COR-L47 (cell line): ENCODE measurements at places on chromosomes 7 and 10.

DNA sequence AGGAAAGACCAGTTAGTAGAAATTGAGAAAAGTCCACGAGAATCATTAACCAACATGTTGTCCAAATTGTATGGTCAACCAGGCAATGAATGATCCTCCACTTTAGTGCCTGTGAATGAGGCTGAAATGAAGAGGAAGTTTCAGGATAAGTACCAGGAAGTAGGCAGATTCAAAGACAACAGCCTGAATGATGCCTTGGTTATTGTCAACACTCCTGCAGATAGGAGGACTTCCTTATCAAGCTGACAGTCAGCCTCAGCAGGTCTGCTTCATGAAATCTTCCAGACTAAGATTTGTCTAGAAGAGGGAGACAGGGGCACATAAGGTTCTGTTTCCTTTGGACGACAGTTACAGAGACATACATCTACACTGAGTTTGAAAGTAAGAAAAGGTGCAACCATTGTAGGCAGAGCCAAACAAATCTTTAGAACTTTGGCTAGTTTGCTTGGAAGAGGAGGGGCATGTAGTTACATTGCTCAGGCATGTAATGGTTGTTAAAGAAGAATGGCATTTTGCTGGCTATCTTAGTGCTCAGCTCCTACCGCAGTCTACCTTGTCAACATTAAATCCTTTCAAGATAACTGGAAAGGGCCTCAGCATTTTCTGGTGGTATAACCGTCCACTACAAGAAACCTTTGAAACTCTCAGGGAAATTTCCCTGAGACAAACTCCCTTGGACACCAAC is 81.4 kb downstream of the ABI1 start:
- DNase-seq, result no peak

DNA sequence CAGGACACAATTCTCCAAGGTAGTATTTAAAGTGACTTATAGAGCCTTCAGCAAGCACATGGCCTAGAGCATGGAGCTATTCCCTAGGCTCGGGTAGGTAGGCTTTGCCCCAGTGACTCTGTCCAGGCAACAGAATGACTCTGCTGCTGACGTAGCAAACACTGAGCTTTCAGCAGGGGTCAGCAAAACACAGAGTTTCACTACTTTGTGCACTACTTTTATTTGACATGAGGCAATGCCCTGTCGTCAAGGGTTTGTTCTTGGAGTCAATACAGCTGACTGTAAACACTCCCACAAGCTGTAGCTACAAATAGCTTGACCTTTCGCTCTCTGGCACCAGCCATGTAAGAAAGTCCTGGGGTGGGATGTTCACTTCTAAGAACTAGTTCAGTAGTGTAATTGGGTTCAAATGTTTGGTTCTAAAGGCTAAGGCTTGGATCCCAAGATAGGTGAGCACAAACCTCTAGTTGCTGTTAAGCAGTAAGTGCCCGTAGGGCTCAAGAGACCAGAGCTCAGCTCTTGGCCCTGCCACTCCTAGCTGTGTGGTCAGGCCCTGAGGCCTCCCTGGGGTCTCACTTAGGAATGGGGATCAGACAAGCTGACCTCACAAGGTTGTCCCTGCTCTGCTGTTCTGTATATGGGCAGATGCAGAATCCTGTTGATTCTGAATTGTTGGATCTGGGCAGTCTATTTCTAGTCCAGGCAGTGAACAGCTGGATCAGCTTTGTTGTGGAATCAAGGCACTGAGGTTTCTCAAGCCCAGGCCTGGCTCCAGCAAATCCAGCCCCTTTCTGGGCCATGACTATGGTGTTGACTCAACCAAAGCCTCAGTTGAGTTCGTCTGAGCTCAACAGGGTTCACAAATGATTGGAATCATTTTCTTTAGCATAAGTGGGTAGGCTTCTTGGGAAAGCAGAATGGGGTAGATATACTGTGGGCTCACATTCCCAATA is 10.7 kb downstream of the NODAL start:
- DNase-seq, result no peak

GRCh38 chr7:49802600-49802999 is 29.2 kb downstream of the VWC2 start:
- no peak for DNase-seq

DNA sequence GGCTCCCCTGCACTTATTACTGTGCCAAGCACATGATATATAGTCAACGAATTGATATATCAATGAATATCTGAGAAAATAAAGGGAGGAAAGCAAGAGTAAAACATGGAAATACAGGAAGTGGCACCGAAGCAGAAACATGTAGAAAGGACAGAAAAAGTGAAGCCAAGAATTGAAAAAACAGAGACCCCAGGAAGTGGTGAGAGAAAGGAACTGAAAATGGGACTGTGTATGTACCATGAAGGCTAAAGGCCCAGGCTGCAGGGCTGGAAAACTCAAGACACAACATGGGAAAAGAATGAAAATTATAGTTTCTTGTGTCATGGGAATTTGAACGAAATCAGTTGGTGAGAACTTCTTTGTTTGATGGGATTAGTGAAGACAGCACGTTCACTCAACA is 60.6 kb downstream of the MAP3K8 start:
- no peak for DNase-seq

DNA sequence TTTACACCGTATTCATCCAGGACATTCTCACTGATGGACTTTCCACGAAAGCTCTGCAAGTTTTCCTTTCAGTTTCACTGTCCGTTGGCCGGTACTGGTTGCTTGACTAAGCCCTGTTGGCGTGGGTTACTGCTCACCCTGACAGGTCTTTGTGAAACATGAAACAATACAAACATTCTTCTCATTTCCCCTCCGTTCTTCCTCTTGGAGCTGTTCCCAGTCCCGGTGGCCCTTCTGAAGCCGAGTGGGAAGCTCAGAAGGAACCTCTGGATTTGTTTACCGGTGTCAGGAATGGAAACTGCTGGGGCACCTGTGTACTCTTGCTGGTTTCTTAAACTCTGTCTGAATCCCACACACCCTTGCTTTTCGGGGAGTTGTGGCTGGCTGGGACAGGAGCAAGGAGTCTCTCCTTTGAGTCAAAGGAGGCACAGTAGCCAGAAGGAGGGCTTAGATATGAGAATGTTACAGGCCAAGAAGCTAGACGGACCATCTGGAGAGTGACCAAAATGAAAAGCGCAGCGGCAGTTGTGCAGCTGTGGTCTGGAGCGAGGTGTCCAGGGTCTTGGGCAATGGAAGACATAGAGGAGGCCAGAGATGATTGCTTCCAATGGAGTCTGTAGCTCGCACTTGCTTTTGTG is 45.7 kb downstream of the LYZL2 start:
- DNase-seq, result peak; percentile 20

GRCh38 chr10:4649886-4650508 is 176.0 kb upstream of the AKR1E2 start:
- no peak for DNase-seq

- no peak for DNase-seq
Measured at GRCh38 chr7:20442951-20443350, 112.3 kb downstream of the ITGB8 start.

DNA sequence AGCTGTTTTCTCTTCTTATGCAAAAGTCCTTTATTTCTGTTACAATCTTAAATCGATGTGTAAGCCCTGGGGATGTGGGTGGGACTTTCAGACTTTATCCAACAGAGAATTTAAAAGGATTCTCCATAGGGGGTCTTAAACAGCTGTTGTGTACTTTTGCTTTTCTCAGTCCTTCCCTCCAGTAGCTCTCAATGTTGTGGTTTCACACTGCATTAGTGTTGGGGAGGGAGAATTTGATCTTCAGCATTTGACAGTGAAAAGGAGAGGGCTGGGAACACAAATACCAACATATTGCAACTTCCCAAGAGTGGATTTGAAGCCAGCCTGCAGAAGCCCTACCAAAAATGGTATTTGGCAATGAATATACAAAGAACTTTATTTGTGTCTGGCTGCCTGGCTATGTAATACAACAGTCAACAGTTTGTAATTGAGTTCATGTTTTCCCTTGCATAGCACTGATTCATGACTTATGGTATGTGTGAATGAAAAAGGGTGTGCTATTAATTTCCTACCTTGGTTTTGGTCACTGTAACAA is 80.1 kb upstream of the CAPZA2 start:
- peak; percentile 7 for DNase-seq
